Activated CD8-positive, alpha-beta T cell treated with anti-CD3 and anti-CD28 coated beads for 36 hours (primary cell): ENCODE measurements at places on chromosomes 11 and 22. TPM values are rescaled to one million over a fixed set of nuclear protein-coding genes. Genes with fewer than 3 reads are reported as not detected.
A peak's percentile ranks its signal among the peaks of the same experiment; 100 is the strongest.

DNA sequence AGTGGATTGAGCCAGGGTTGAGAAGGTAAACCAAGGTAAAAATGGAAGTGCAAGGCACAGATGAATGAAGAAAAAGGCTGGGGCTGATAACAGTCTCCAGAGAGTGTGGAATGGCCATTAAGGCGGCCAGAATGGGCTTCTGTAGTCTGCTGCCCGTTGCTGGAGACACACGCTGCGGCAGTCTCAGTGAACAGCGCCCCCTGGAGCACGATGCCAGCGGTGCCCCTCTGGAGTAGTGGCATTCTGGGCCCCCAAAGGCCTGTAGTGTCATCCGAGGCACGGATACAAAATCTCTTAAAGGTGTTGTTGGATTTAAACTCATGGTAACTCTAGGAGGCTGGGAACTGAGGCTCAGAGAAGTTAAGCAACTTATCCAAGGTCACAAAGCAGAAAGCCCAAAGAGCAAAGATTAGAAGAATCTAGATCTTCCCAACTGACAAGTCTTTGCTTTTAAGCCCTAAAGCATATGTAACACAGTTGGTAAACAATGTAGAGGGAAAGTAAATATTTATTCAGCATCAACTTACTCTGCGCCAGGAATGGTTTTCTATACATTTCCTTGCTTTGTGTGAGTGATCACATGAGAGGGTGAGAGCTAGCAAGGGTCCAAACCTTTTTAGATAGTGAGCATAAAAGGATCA is 18.2 kb downstream of the KCNJ1 start:
- DNase-seq: peak; percentile 84

DNA sequence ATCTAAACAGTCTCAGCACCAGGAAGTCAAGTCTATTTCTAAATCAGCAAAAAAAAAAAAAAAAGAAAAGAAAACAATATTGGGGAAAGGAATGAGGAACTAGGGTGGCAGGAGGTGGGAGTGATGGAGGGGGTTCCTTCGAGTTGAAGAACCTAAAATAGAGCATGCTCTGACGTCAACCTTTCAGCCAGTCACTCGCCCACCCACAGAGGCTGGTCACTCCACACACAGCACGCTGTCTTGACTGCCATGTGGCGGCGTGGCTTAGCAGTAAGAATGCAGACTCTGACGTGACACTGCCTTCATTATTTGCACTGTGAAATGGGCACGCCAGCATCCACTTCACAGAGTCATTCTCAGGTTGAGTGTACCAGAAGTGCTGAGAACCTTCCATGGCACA is 48.3 kb downstream of the LARGE1 start:
- no peak for DNase-seq

DNA sequence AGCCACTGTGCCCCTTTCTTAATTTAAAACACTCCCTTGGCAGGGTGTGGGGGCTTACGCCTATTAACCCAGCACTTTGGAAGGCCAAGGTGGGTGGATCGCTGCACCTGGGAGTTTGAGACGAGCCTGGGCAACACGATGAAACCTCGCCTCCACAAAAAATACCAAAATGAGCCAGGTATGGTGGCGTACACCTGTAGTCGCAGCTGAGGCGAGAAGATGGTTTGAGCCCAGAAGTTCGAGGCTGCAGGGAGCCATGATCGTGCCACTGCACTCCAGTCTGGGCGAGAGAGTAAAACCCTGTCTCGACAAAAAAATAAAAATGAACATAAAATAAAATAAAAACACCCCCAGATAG is 45.0 kb downstream of the LINC01488 start:
- DNase-seq: no peak

GRCh38 chr11:61950035-61950547 is at the start of gene BEST1:
Gene BEST1 (plus strand): TSS chr11:61950351. CDS start chr11:61951807, 1,456 bp downstream.
- DNase-seq: no peak

- DNase-seq: no peak
These were observed 41.6 kb upstream of the H19 start for GRCh38 chr11:2039198-2039759.

- DNase-seq: no peak
These were observed 24.7 kb downstream of the KCNE3 start for GRCh38 chr11:74442636-74443035.

DNA sequence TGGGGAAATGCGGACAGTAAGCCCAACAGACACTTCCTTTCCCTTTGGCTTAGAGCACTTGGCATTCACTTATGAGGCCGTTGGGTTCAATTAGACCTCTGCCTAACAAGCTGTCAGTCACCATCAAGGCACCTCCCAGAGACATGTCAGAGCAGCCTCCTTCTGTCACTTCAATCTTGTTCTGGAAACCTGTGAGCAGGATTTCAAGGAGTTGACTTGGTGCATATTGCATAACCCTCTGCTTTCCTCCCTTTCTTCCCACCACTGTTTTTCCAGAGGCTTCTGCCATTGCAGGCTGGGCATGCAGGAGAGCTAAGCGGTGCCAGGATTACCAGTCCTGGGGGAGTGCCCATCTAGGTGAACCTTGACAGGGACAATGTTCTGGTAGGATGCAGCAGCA is 484.2 kb upstream of the LRRC4C start:
- no peak for DNase-seq

- no peak for DNase-seq
These were observed 554.2 kb downstream of the NTM start for GRCh38 chr11:131924457-131925201.

GRCh38 chr11:64976651-64977050 is 4.7 kb upstream of the MAJIN start:
- DNase-seq: no peak

- DNase-seq: no peak
These were observed 192.6 kb upstream of the E2F8 start for GRCh38 chr11:19433367-19433766.

DNA sequence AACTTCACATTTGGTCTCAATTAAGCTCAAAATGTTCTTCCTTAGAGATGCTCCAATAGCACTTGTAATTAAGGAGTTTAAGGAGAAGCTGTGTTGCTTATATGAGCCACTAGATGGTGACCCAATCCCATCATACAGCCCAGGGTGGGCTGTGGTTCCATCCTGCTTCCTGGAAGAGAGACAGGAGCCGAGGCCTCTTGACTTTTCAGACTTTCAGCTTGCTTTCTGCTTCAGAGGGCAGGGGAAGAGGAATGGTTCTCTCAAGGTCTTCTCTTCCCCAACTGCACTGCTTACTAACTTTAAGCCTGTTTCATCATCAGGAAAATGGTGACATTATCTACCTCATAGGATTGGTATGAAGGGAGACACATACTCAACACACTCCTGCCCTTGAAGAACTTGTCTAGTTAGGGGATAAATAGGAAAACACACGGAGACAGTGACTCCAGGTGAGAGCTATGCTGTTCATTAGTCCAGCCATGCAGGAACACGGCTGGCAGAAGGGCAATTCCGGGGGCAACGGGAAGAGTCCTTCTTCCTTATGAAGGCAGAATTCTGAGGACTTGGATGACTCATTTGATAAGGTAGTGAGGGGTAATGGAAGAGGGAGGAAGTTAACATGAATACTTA is 20.1 kb downstream of the TMEM218 start:
- peak; percentile 19 for DNase-seq

GRCh38 chr11:109196016-109196415 is 226.0 kb upstream of the C11orf87 start:
- DNase-seq: no peak

- no peak for DNase-seq
These were observed 725.2 kb downstream of the DLG2 start for GRCh38 chr11:84901991-84902390.

GRCh38 chr22:39574779-39575551 is 4.4 kb downstream of the CACNA1I start:
- no peak for DNase-seq

- DNase-seq: no peak
These were observed 37.1 kb downstream of the PKNOX2 start for GRCh38 chr11:125201525-125202141.

- DNase-seq: no peak
These were observed 13.6 kb downstream of the TIMP3 start for GRCh38 chr22:32815059-32815458.

DNA sequence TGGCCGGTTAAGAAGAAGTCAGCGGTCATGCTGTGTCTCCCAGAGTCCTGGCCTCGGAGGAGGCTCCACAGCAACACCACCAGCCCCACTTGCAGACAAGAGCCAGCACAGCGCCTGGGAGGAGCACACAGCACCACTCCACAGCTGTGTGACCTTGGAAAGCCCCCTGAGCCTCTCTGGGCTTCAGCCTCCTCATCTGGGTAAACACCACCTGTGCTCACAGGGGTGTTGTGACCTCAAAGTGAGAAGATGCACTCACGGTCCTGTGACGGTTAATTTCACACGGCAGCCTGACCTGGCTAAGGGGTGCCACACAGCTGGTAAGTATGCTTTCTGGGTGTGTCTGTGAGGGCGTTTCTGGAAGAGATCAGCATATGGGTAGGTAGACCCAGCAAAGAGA is 54.7 kb downstream of the PHF21B start:
- DNase-seq: no peak

DNA sequence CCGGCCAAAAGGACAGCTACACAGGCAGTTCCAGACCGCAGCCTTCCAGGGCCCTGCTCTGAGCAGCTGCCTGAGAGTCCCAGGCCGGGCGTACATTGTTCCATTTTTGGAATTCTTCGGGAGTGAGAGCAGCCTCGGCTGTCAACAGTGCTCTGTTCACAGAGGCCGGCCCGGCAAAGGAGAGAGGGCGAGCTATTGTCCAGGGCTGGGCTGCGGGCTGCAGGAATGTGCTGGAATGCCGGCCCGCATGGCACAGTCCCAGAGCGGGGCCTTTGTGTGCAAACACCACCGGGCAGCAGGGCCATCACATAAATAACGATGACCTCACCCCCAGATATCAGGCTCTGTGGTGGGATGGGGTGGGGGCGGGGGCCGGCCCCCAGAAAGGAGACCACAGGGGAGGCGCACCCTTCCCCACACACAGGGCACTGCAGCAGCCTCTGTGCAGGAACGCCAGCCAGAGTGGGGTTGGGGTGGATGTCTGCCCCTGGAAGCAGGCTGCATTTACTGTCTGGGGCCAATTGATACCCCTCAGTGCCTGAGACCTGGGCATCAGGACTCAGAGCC is 15.8 kb downstream of the LINC01488 start:
- no peak for DNase-seq

CRYBB1 gene
- not detected for total RNA-seq

PTPRCAP gene
- total RNA-seq: 107 TPM

FBLN1 gene
- 0.56 TPM for total RNA-seq

PARVG gene
- total RNA-seq: 76.5 TPM

OR52H1 gene
- not detected for total RNA-seq

DERL3 gene
- 5.4 TPM for total RNA-seq

H19 gene
- total RNA-seq: not detected
